Left cardiac atrium (tissue), 4 donors: ENCODE measurements at places on chromosomes 6 and 20. TPM values are rescaled to one million over a fixed set of nuclear protein-coding genes. Genes with fewer than 3 reads are reported as not detected.

The CD83 gene
- 2.3 TPM for total RNA-seq

The CCN6 gene
- not detected for total RNA-seq

The PGC gene
- total RNA-seq = not detected

The SYTL3 gene
- total RNA-seq = 4.4 TPM

The ISM1 gene
- total RNA-seq = 2.2 TPM

GRCh38 chr6:167293590-167294091 is 2.5 kb downstream of the UNC93A start:
- no peak for DNase-seq

GRCh38 chr6:169650241-169650958 is 51.4 kb downstream of the WDR27 start:
- DNase-seq = no peak

GRCh38 chr6:11685481-11686093 is 93.0 kb downstream of the ADTRP start:
- no peak for DNase-seq

GRCh38 chr6:26059941-26060340 is 27.3 kb upstream of the HFE start:
- DNase-seq = no peak

- DNase-seq = no peak
Observed at GRCh38 chr20:20495729-20496503, 128.0 kb downstream of the INSM1 start.
